ENCODE measurements at places on chromosomes 11 and 22. TPM values are rescaled to one million over a fixed set of nuclear protein-coding genes. Genes with fewer than 3 reads are reported as not detected.

DNA sequence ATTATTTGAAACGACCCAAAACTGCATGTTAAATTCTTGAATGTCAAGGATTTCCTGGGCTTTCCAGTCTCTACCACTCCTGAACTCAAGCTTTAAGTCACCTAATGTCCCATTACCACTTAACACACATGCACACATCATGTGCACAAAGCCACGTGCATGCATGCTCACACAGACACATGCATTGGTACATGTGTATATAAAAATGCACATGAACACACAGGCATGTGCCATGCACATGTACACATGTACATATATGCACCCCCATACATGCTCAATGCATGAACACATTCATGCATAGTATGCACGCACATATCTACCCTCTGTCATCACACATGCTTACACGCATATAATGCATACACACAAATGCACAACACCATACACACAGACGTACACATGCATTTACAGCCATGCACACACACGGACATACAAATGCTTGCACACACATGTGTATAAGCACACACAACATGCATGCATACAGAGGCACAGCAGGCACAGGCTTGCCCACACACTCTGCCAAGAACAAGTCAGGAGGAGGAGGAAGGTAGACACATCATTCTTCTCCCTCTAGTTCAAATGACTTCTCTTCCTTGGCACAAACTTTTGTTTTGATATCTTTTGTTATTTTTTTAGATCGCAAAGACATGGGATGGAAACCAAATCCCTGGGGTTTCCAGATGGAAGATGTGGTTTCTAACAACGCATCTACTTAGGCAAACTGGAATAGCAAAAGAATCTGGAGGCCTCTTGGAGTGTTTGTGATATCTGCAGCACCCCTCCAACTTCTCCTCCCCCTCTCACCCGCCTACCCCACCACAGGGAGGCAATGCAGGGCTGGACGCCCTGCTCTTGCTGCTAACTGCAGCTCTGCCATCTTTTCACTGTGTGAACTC lies 24.6 kb downstream of the RASD2 start:
- H3K4me1 ChIP-seq, result peaks cover 4% of the 10 kb centered on the region
- peaks cover 3% of the 10 kb centered on the region for H3K27me3 ChIP-seq
- peak; percentile 56 for DNase-seq
- no peaks in the 10 kb centered on the region for H3K36me3 ChIP-seq
- no peak overlapping the region for H3K27ac ChIP-seq

GRCh38 chr11:29124470-29124869 lies 892.4 kb downstream of the KCNA4 start:
- no peaks in the 10 kb centered on the region for H3K36me3 ChIP-seq
- H3K27me3 ChIP-seq, result no peaks in the 10 kb centered on the region
- no peak for DNase-seq
- no peak overlapping the region for H3K27ac ChIP-seq

DNA sequence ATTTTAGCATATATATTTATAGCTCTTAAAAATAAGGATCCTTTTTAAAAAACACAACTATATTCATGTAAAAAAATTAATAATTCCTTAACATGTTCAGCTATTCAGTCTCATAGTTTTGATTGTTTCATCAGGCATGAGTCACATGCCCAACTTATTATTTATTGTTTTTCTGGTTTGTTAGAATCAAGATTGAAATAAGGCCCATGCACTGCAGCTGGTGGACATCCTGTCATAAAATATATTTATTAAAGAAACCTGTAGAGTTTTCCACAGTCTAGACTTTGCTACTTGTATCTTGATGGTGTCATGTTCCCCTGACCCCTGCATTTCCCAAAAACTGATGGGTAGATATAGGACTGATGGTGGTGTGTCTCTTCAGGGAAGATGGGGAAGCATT lies 77.4 kb downstream of the PARVA start:
- peaks cover 42% of the 10 kb centered on the region for H3K4me1 ChIP-seq
- no peak overlapping the region for H3K27ac ChIP-seq
- no peaks in the 10 kb centered on the region for H3K27me3 ChIP-seq
- DNase-seq, result peak; percentile 34
- H3K4me3 ChIP-seq, result no peak overlapping the region
- H3K36me3 ChIP-seq, result no peaks in the 10 kb centered on the region

GRCh38 chr11:9625162-9625561 lies 38.7 kb upstream of the SWAP70 start:
- H3K4me1 ChIP-seq, result no peaks in the 10 kb centered on the region
- H3K36me3 ChIP-seq, result no peaks in the 10 kb centered on the region
- no peak overlapping the region for H3K4me3 ChIP-seq
- no peaks in the 10 kb centered on the region for H3K27me3 ChIP-seq

- peaks cover 6% of the 10 kb centered on the region for H3K27me3 ChIP-seq
- H3K27ac ChIP-seq, result no peak overlapping the region
- H3K36me3 ChIP-seq, result no peaks in the 10 kb centered on the region
- no peak for DNase-seq
These were observed 14.0 kb downstream of the APOBEC3B start for GRCh38 chr22:38996105-38996504.

- DNase-seq, result peak; percentile 51
- no peak overlapping the region for H3K4me3 ChIP-seq
- H3K36me3 ChIP-seq, result no peaks in the 10 kb centered on the region
- H3K4me1 ChIP-seq, result no peaks in the 10 kb centered on the region
- H3K27me3 ChIP-seq, result no peaks in the 10 kb centered on the region
These were observed 8.5 kb upstream of the DENND5A start for GRCh38 chr11:9273376-9274336.

- DNase-seq, result peak; percentile 57
- H3K4me3 ChIP-seq, result no peak overlapping the region
- peaks cover 2% of the 10 kb centered on the region for H3K27me3 ChIP-seq
- peaks cover 19% of the 10 kb centered on the region for H3K36me3 ChIP-seq
- peaks cover 2% of the 10 kb centered on the region for H3K4me1 ChIP-seq
These were observed 3.1 kb downstream of the CBX6 start for GRCh38 chr22:38868886-38869381.

DNA sequence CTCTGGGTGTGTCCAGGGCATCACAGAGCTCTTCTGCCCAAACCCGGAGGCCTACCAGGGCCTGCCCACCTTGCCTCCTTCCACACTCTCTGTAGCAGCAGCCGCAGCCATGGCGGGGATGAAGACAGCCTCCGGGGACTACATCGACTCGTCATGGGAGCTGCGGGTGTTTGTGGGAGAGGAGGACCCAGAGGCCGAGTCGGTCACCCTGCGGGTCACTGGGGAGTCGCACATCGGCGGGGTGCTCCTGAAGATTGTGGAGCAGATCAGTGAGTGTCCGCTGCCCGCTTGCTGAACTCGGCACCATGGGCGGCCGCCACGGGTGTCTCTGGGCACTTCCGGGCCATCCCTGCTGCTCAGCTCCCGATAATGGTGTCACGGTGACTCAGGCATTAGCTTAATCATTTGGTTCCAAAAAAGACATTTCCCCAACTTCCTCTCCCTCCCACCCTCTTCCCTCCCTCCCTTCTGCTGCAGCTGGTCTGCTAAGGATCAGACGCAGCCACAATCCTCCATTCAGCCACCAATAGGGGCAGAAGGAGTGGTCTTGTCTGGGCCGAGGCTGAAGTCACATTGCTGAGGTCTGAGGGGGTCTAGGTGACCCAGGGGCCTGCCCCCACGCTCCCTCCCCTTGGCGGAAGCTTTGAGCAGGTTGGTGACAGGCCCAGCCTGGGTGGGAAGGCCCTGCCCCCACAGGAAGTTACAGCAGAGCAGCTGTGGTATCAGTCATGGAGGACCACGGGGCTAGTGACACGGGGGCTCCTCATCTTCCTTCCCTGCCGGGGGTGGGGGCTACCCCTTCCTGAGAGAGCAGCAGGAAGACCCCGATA lies 950 bp downstream of the FERMT3 start:
- H3K4me1 ChIP-seq, result peaks cover 18% of the 10 kb centered on the region
- H3K36me3 ChIP-seq, result peaks cover 24% of the 10 kb centered on the region
- no peak overlapping the region for H3K4me3 ChIP-seq
- H3K27me3 ChIP-seq, result no peaks in the 10 kb centered on the region
- peak overlapping the region; percentile 89 for H3K27ac ChIP-seq

GRCh38 chr11:8832571-8833260 lies 78.3 kb upstream of the AKIP1 start:
- DNase-seq, result peak; percentile 91
- no peaks in the 10 kb centered on the region for H3K27me3 ChIP-seq
- peak overlapping the region; percentile 93 for H3K27ac ChIP-seq
- no peak overlapping the region for H3K4me3 ChIP-seq

The C11orf21 gene
- total RNA-seq, result not detected

The NDUFV1 gene
- total RNA-seq, result 153 TPM

Data from fibroblast of lung (primary cell).